AML-193 (cell line): ENCODE measurements at places on chromosomes 2 and 18.

DNA sequence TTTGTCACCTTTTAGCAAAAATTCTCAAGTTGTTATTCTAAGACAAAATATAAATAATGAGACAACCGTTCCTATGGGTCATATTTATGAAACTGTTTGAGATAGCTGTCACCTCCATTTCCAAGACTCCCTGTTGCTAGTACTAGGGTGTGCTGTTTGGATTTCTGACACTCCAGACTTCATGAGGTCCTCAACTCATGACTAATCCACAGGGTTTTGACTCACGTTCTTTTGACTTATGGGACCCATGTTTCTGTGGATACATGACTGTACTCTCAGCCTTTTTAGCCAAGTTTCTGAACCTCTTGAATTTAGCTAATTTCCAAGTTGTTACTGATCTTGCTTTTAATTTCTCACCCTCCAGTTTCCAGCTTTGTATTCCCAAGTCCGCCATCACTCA is 178.7 kb upstream of the FAM98A start:
- no peak for DNase-seq

- no peak for DNase-seq
Measured at GRCh38 chr2:72973137-72973535, 55.8 kb downstream of the EMX1 start.

- DNase-seq, result no peak
Measured at GRCh38 chr2:226275215-226275614, 524.4 kb downstream of the IRS1 start.

DNA sequence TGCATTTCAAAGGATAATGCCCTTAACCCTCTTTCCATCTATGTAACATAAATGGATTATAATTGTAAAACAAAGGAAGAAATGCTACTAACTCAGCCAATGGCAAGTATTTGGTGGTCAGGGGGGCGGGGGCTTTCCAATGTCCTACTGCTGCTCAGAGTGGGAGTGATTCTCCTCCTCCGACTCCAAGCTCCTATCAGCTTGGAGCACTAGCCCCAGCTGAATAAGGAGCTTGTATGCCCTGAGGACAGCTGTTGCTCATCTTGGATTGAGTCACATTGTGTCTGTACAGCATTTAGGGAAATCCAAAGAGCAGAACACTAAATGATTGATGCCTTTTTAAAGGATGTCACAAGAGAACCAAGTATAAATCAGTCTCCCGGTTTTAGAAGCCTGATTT is 105.6 kb upstream of the ZNF521 start:
- no peak for DNase-seq

- DNase-seq, result no peak
Measured at GRCh38 chr2:3238951-3239841, 138.4 kb downstream of the EIPR1 start.
